Activated CD8-positive, alpha-beta memory T cell treated with anti-CD3 and anti-CD28 coated beads for 36 hours (primary cell): ENCODE measurements at places on chromosomes 2 and 18. TPM values are rescaled to one million over a fixed set of nuclear protein-coding genes. Genes with fewer than 3 reads are reported as not detected.

PDE1A gene
- not detected for total RNA-seq

CFAP65 gene
- total RNA-seq = not detected

AMER3 gene
- not detected for total RNA-seq

CREG2 gene
- total RNA-seq = not detected

DNAJC5G gene
- not detected for total RNA-seq

XIRP2 gene
- not detected for total RNA-seq

SERPINB4 gene
- total RNA-seq = not detected

PID1 gene
- total RNA-seq = not detected

AQP12A gene
- not detected for total RNA-seq

GCG gene
- total RNA-seq = not detected

B3GNT7 gene
- total RNA-seq = 0.27 TPM

KCNE4 gene
- total RNA-seq = not detected
